ENCODE measurements at places on chromosomes 3 and 15. TPM values are rescaled to one million over a fixed set of nuclear protein-coding genes. Genes with fewer than 3 reads are reported as not detected.
A peak's percentile ranks its signal among the peaks of the same experiment; 100 is the strongest.

- DNase-seq = peak; percentile 86
Observed at GRCh38 chr3:124887177-124887931, at the start of gene ITGB5. Gene ITGB5, minus strand, starts transcription at chr3:124887365. Its CDS starts 365 bp downstream, at chr3:124887000.

DNA sequence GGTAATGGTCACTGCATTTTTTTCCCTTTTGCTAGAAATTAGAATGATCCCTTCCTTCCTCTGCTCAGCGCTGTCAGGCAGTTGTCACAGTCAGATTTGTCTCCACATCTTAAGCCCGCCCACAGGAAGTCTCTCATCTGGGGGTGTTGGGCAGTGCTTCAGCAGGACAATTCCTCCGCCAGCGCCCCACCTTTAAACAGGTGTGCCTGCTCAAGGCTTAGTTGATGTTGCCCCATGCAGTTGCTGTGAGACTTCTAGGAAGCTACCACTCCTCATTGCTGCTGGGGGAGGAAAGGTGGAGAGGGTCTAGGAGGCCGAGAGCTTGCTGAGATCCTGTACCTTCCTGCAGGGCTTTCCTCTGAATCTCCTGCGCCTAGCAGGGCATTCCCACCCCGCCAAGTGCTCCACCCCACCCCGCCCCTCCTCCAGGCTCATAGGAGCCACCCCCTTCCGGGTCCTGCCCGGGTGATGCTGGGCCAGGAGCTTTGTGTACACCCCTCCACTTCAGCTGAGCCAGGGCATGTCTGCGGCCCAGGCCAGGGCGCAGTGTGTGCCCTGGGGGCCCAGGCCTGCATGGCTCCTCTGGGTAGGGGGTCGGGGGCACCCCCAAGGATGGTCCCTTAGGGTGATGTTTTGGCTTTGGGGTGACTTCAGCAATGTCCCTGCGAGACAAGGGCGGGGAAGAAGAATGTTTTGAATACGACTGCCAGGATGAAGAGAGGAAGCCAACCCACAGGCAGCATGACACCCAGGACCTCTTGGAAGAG, 68.7 kb downstream of the TRAK1 start:
- peak; percentile 47 for DNase-seq

DNA sequence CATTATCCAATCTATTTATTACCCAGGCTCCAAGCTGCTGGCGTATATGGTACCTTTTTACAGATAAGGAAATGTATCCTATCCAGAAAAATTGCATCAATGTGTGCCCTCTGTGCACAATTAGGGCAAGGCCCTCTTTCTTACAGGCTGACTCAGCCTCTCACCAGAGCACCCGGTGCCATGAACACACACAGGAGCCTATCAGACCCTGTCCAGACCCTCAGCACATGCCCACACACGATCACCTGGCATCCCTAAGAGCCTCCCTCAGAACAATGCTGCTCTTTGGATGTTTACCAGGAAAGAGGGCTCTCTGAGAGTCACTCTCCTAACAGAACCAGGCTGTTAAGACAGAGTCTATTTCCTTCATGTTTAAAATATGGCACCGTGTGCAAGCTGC, 460.0 kb upstream of the TBL1XR1 start:
- no peak for DNase-seq

DNA sequence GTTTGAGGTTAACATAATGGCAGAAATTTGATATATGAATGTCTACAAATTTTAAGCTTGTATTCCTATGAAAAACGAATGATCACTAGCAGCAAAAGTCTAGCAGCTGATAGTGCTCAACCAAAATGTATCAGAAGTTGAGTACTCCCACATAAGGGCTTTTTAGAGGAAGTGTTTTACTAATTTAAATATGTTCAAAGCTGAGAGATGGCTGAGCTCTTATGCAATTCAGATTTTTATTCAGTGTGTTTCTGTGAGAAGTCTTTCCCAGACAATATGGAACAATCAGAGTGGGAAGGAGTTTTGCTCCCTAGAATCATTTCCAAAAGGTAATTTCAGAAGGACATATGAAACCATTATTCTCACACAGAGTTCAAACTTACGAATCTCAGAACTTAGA, 327.0 kb downstream of the ZPLD1 start:
- DNase-seq = no peak

- no peak for DNase-seq
Observed at GRCh38 chr3:146342989-146343388, 92.1 kb upstream of the PLSCR4 start.

- peak; percentile 31 for DNase-seq
Observed at GRCh38 chr15:52208306-52208946, 17.2 kb upstream of the GNB5 start.

- DNase-seq = no peak
Observed at GRCh38 chr3:64108231-64108630, 84.9 kb upstream of the PSMD6 start.

- DNase-seq = no peak
Observed at GRCh38 chr3:89787485-89787884, 680.1 kb downstream of the EPHA3 start.

- DNase-seq = no peak
Observed at GRCh38 chr3:128195802-128196201, 42.5 kb downstream of the EEFSEC start.

- no peak for DNase-seq
Observed at GRCh38 chr3:168322941-168323340, 227.2 kb upstream of the GOLIM4 start.

GRCh38 chr15:66941108-66941711, 124.2 kb upstream of the SMAD3 start:
- DNase-seq = no peak

- no peak for DNase-seq
Observed at GRCh38 chr3:20975188-20975651, 775.8 kb downstream of the ZNF385D start.

DNA sequence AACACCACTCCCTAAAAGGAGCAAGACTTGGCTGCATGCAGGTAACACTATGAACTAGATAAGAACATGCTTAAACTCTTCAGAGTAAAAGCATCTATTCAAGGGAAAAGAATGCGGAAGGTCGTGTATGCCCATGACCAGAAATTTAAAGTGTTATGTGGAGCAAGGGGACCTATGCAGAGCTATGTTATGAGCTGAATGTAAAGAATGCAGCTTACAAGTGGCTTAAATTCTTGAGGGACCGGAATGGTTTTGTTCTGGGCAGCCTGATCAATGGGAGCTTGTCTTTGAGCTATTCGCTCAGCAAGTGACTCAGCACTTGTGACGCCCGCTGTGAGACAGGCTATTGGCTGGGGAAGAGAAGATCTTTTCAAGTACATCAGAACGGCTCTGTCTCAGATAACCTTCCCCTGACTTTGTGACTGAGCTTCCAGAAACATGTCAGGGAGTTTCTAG, 367.5 kb upstream of the THBS1 start:
- peak; percentile 29 for DNase-seq

- DNase-seq = no peak
Observed at GRCh38 chr3:197027151-197027895, 2.3 kb downstream of the MELTF start.

DNA sequence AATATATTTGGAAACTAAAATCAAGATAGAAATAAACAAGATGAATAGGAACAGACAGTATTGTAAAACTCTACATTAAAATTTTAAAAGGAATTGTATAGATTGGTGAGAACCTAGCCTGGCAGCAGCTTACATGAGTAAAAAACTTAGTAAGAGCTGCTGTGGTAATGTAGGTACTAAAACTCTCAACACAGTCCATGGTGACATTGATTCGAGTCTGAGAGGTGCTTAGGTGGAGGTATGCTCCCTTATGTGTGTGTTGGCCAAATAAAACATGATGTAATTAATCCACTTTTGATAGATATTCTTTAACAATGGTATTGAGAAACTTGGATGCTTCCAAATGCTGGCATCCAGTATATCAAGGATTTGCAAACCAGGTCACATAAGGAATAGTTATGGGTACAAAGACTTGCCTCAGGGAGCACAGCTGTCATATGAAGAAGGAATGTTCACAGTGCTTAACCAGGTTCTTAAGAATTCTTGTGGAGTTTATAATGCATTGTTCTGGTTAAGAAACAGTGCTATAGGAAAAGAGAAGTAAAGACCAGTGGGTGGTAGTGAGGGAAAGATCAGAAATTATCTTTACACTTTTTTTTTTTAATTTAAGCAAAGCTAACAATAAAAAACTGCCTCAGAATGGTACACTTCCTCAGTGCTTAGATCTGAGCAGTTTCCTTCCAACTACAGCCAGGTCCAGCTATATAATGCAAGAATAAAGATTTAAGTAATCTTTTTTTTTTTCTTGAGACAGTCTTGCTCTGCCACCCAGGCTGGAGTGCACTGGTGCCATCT, 24.6 kb upstream of the IL20RB start:
- DNase-seq = no peak

CLSTN2 gene
- 7.0 TPM for total RNA-seq

KBTBD13 gene
- 5.2 TPM for total RNA-seq

SH2D7 gene
- not detected for total RNA-seq

CCPG1 gene
- total RNA-seq = 94.6 TPM

IQSEC1 gene
- 78.6 TPM for total RNA-seq

CLDN1 gene
- 0.08 TPM for total RNA-seq

C2CD4B gene
- total RNA-seq = 1.9 TPM

UPK1B gene
- total RNA-seq = not detected

SLC12A8 gene
- not detected for total RNA-seq

ZNF385D gene
- 2.3 TPM for total RNA-seq

ZNF774 gene
- total RNA-seq = 4.7 TPM

TEX55 gene
- total RNA-seq = not detected
